NCI-H2029 treated with DMSO at 0.1 percent for 48 hours (cell line): ENCODE measurements at places on chromosomes 1 and 21.

DNA sequence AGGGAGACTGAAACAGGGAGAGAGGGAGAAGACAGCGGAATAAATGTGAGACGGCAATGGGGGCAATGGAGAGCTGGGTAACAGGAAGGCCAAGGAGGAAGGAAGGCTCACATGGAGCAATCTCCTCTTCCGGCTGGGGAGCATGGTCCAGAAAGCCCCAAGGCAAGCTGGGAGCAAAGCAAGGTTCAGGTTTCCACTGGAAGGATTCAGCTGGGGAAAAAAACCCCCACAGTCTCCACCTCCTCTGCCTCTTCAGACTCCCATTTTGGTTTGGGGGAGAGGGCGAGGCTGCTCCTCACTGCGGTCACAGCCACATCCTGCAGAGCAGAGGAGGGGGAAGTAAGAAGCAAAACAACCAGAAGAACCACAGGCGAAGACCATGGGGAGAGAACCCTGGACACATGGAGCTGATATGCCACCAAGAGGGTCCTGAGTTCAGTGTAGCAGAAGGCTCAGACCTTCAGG is 650 bp downstream of the TNFAIP8L2 start:
- no peak for DNase-seq

DNA sequence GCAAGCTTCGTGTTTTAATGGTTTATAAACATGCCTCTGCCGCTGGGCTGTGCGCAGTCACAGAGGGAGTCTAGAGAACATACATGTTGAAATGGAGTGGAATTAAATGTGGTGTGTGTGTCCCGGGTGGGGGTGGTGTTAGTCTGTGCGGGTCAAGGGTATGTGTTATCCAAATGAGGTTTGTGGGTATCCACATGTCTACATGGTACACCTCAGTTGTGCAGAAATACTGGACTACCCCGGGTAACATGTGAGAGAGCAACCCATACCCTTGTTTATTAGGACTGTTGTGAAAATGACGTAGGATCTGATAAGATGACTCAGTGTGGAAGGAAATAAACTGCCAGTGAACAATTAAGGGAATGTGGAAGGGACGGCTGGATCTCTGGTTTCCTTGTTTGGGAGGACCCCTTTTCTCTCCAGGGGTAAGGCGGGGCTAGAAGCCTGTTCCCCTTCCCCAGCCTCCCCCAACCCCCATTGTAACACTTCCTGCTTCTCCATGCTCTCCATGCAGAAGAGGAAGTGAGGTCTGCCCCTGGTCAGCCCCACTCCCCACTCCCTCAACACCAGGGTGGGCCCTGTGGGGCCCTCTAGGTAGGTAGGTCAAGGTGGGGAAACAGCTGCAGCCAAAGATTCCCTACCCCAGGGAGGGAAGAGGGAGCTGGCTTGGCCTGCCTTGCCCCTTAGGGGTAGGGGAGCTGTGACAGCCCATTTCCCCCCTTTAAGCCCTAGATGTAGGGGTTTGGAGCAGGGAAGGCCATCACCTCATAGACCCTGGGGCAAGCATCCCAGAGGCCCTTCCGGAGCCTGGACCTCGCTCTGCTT is 690 bp downstream of the EPS8L3 start:
- DNase-seq, result no peak

DNA sequence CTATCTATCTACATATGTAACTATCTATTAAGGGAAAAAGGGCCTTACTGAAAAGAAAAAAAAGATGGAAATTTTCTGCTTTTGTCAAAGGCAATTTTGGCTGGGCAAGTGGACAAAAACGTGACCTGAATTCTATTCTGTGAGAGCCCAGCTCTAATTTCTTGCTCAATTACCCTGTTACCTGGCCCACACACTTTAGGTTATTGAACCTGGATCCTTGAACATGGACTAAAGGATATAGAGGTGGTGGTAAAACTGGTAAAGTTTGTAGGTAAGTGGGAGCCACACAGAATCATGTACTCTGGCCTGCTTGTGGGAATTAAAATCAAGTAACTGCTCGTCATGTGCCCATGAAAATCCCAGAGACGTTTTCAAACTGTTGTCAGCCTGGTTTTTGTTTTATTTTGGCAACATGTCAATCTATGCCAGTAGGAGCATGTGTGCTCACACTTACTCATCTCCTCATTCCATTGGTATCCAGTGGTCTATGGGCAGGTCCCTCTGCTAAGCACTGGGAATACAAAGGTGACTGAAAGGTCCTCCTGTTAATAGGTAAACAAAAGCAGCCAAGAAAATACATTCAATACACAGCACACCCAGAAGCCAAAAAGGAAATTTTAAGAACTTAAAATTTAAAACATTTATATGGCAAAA is 113.7 kb upstream of the WARS2 start:
- DNase-seq, result peak; percentile 11

DNA sequence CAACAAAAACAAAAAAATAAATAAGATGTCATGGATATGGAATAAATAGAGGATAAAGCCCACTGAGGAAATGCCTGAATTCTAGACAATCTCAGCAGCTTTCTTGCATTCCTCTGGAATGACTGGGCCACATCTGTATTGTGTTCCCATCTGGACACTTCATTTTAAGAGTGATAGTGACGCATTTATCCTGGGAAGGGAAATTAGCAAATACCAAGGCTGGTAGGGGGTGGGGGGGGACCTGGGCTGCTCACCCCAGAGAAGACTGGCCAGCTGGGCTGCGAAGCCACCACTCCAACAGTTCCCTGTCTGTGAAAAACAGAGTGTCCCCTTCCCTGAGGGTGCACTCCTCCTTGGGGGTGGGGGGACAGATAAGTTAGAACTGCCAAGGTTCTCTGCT is 106.3 kb downstream of the HIVEP3 start:
- no peak for DNase-seq

DNA sequence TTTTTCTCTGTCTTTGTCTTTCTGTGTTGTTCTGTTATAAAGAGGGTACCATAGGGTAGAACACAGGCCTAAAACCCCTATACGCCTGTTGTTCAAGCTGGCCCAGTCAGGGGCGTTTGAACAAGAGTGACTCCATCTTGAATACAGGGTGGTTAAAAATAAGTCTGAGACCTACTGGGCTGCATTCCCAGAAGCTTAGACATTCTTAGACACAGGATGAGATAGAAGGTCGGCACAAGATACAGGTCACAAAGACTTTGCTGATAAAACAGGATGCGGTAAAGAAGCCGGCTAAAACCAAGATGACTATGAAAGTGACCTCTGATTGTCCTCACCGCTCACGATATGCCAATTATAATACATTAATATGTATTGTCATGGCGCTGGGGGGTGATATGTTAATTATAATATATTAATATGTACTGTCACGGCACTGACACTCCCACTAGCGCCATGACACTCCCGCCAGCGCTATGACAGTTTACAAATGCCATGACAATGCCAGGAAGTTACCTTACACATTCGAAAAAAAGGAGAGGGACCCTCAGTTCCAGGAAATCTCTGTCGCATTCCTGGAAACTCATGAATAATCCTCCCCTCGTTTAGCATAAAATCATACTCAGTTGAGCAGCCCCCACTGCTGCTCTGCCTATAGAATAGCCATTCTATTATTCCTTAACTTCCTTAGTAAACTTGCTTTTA is 58.5 kb upstream of the KLHDC7A start:
- no peak for DNase-seq

GRCh38 chr21:45154511-45155508 is 80.4 kb downstream of the ADARB1 start:
- DNase-seq, result no peak

DNA sequence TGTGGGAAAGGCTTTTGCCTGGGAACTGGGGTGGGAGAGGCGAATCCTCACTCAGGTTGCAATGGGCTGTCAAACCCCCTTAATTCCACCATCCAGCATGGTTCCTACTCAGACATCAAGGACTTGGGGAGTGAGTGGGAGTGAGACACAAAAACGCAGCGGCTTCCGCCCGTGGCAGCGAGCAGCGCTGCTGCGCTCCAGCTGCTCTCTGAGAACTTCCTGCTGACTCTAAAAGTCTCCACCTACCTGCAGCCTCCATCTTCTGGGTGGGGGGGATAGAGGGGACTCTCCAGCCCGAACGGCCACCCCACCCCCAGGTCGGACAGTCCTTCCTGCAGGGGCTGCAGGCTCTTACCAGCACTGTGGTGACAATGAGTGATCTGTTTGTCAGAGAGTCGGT is 184.4 kb downstream of the GRIK3 start:
- no peak for DNase-seq

DNA sequence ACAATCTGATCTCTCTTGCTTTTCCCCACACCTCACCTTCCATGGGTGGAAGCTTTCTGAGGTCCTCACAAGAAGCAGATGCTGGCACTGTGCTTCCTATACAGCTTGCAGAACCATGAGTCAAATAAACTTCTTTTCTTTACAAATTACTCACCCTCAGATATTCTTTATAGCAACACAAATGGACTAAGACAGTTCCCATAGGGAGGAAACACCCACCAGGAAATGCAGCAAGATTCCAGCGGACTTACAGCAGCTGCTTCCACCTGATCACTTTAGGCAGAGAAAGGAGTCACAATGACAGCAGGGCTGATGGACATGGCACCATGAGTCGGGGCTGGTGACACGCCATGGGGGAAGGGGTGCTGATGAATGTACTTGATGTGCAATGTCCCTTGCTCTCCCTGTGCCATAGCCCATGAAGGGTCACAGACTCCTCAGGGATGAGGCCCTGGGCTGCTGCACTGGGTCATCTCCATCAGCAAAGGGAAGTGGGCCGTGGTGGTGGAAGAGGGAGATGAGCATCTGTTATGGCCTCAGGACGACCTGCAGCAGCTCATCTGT is 53.9 kb downstream of the PRSS38 start:
- DNase-seq, result no peak

GRCh38 chr1:16387201-16388188 is 20.5 kb downstream of the SZRD1 start:
- peak; percentile 21 for DNase-seq

GRCh38 chr1:202615501-202616354 is 94.5 kb downstream of the SYT2 start:
- DNase-seq, result no peak

DNA sequence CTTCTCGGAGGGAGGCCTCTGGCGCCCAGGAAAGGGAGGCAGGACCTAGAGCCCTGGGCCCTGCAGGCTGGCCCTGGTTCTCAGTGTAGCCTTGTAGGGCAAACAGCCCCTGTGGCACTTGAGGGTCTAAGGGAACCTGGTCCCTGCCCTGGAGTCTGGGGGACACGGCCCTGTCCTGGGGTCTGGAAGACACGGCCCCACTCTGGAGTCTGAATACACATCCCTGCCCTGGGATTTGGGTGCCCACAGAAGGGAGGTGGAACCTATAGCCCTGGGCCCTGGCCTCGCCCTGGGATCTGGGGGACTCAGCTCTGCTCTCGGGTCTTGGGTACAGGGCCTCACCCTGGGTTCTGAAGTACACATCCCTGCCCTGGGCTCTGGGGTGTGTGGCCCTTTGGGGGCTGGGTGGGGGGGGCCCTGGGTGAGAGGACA is 97.9 kb downstream of the OBSCN start:
- DNase-seq, result no peak

GRCh38 chr1:116360429-116361173 is 12.4 kb upstream of the ATP1A1 start:
- no peak for DNase-seq

DNA sequence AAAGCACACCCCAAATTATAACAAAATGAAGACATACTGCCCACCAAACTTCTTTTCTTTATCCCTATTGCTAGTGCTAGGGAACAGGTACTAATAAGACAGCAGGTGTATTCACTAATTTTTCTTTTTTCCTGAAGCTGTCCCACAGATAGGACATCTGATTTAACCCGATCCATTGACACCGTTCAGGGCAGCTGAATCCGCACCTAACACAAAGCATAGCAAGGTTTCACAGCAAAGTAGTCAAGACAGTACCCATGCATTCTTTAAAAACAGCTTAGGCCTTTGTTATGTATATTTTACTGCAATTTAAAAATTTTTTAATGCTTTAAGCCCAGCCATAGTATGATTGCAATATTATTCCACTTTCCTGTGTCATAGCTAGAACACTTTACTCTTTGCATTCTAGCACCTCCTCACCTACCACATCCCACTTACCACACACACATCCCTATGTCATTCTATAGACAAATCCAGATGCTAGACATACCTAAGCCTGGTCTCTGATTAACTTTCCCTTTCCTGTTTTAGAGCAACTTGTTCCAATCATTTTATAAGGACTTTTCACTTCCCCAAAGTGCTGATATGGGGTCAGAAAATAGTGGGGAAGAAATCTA is 40.4 kb downstream of the GATAD2B start:
- no peak for DNase-seq

DNA sequence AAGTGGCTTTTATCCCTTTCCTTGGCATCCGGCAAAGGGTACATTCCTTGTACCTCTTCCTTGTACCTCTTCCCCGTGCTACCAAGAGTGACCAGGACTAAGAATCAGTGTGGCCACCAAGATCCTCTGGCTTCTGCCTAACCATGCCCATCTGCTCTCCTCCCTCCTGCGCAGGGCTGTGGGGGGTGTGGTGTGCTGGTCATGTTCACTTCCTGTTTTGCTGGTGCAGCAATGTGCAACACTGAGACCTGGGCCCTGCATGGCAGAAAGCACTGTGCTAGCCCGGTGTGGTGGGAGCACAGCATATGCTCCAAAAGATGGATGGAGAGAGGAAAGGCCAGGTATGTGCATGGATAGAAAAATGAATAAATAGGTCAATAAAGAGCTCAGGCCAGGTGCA is 33.3 kb upstream of the TENT5C start:
- DNase-seq, result peak; percentile 69

GRCh38 chr1:12600880-12601633 is 17.0 kb downstream of the DHRS3 start:
- no peak for DNase-seq

DNA sequence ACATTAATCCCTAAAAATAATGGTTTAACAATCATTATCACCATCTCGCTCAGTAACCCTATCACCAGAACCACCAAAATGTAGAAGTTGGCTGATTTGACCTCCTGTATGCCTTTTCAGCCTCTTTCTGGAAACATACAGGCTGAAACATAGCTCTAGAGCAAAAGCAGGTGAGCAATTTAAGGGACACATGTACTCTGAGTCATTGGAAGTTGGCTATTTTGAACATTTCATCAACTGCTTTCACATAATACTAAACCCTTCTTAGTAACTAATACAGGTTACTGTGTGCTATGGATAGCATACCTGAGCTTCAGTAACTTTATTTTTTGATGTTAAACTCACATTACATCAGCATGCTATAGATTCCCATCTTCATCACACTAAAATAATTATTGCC is 19.8 kb upstream of the DDAH1 start:
- no peak for DNase-seq

DNA sequence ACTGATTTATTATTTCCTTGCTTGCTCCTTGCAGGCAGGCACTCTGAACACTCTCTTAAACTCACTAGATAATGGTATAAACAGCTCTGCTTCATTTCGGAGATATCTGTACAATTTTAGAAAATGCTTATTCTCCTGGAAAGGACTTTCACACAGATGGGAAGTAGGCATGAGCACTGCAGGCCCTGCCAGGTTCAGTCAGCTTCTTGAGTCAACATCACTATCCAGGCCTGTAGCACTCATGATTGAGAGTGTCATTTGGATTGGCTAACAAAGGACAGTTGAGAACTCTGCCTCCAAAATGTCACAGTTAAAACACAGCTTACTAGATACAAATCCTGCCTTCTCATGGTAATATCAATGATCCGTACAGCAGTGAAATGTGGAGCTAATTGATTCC is 181.9 kb downstream of the CYYR1 start:
- DNase-seq, result no peak

GRCh38 chr1:233114860-233115259 is 164.4 kb downstream of the NTPCR start:
- no peak for DNase-seq
